ENCODE measurements at places on chromosomes 7 and 10. TPM values are rescaled to one million over a fixed set of nuclear protein-coding genes. Genes with fewer than 3 reads are reported as not detected.

SORCS3 gene
- not detected for total RNA-seq

SUN3 gene
- 0.09 TPM for total RNA-seq

ZEB1 gene
- total RNA-seq = 10.1 TPM

TCF7L2 gene
- total RNA-seq = 17.8 TPM

ADGRA1 gene
- total RNA-seq = 0.26 TPM

SPDYE2B gene
- total RNA-seq = not detected

DKK1 gene
- total RNA-seq = 499 TPM

ACADSB gene
- 5.6 TPM for total RNA-seq

GNAT3 gene
- total RNA-seq = not detected

UNCX gene
- not detected for total RNA-seq

MYO3A gene
- not detected for total RNA-seq

TAS2R5 gene
- 0.37 TPM for total RNA-seq

WDR86 gene
- total RNA-seq = 0.11 TPM

TRPV6 gene
- not detected for total RNA-seq

CALML3 gene
- total RNA-seq = not detected

GHITM gene
- total RNA-seq = 203 TPM

AASS gene
- total RNA-seq = 0.06 TPM

TRIM56 gene
- total RNA-seq = 15.6 TPM

BLOC1S2 gene
- total RNA-seq = 95.9 TPM

DRGX gene
- 0.08 TPM for total RNA-seq

EN2 gene
- total RNA-seq = 0.85 TPM

All from A549 treated with Hydrocortisone at 1 μM for 4 hours (cell line).